ENCODE measurements at places on chromosomes 13 and 19. TPM values are rescaled to one million over a fixed set of nuclear protein-coding genes. Genes with fewer than 3 reads are reported as not detected.

- H3K36me3 ChIP-seq, result peaks cover 23% of the 10 kb centered on the region
- peaks cover 6% of the 10 kb centered on the region for H3K4me1 ChIP-seq
- peak overlapping the region; percentile 7 for H3K27ac ChIP-seq
- no peak for DNase-seq
- H3K4me3 ChIP-seq, result peak overlapping the region; percentile 89
- H3K27me3 ChIP-seq, result no peaks in the 10 kb centered on the region
Measured at GRCh38 chr19:17555929-17556813, 722 bp downstream of the COLGALT1 start.

DNA sequence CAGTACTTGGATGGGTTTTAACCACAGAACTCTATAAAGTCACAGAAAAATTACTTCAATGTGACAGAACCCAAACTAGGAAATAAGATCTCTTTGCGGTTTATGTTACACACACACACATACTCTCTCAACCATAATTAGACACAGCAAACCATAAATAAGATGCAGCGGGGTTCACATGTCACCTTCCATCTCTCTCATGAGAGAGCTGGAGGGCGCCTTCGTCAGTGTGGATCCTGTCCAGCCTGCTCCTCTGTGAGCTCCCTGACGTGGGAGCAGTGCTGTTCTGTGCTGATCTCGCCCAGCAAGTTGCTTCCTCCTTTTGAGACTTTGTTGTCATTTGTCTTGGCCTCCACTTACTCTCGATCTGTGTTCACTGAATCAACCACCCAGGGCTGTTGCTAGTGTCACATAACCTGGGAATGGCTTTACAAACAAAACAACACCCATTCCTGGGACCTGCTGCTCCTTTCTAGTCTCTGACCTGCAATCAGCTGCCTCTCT lies 204.9 kb upstream of the KL start:
- DNase-seq, result no peak
- H3K36me3 ChIP-seq, result no peaks in the 10 kb centered on the region
- no peaks in the 10 kb centered on the region for H3K4me1 ChIP-seq

DNA sequence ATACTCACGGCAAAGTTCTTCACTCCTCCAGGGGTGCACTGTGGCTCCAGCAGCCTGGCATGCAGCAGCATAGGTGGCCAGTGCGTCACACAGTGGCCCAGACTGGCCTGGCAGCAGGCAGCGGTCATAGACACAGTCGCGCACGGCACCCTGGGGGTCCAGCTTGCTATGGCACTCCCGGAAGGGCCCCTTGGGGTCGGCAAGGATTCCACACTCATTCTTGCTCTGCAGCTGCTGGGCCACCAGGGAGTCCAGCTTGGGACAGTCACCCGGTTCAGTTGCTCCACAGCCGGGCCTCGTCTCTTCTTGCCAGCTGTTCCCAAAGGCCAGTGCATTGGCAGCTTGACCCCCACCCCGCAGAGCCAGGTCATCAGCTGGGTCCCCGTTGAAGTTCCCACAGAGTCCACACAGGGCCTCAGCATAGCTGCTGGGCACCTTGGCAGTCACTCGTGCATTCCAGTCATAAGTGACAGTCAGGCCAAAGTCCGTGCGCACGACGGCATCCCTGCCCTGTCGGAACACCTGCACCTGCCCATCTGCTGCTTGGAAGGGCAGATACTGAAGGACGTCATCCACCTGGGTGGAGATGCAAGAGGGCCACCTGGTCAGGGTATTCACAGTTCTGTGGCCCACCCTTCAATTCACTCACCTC lies 20.6 kb downstream of the FCGBP start:
- H3K36me3 ChIP-seq, result no peaks in the 10 kb centered on the region
- H3K27ac ChIP-seq, result no peak overlapping the region
- no peak for DNase-seq
- H3K4me1 ChIP-seq, result no peaks in the 10 kb centered on the region

DNA sequence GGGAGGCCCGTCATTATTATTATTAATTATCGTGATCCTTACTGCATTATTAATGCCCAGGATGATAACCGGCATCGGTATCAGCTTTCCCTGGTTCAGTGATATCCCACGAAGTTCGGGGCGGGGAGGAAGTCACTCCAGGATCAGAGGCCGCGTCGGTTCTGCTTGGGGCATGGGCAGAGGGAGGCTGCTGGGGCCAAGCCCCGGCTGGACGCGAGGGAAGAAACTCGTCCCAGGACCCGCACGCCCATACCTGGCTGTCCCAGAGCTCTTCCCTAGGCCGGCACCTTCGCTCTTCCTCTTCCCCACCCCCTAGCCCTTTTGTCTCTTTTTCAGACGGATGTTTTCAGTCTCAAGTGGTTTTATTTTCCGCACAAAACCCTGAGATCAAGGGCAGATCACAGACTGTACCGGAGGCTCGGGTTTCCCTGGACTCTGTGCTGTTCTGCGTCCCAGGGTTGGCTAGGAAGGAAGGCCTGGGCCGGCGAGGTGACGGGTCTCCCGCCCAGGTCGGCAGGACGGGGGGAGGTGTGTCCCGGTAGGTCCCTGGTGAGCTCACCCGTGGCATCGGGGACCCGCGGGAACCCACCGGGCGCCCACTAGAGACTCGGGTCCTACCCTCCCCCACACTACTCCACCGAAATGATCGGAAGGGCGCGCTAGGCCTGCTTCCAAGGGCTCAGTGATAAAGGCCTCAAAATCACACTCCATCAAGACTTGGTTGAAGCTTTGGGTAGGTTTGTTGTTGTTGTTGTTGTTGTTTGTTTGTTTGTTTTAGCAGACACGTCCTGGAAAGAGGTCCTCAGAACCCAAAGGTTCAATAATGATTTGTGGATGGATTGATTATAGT lies 7.9 kb downstream of the ZIC2 start:
- no peak overlapping the region for H3K27ac ChIP-seq

DNA sequence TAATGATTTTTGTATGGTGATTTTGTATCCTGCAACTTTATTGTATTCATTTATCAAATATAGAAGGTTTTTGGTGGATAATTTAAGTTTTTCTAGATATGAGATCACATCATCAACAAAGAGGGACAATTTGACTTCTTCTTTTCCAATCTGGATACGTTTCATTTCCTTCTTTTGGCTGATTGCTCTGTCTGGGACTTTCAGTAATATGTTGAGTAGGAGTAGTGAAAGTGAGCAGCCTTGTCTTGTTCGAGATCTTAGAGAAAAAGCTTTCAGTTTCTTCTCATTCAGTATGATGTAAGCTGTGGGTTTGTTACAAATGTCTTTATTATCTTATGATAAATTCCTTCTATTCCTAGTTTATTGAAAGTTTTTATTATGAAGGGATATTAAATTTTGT lies 352.0 kb upstream of the DACH1 start:
- H3K4me1 ChIP-seq, result no peaks in the 10 kb centered on the region
- DNase-seq, result no peak

DNA sequence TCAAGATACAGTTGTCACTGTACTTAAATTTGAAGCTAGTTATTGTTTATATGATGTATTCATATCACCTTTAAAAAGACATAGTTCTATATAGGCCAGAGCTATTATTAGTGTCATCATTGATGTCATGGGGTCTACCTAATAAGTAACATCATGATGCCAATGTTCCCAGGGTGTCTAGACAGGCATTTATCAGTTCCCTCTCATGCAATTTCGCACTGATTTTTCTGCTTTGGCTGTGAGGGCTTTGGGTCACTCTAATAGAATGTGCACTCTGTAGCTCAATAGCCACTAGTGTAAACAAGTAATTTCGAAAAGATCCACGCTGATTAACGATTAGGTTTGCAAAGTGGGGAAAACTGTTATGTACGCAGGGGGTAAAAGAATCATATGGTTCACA lies 1651.3 kb downstream of the SLITRK5 start:
- no peaks in the 10 kb centered on the region for H3K36me3 ChIP-seq
- no peak overlapping the region for H3K4me3 ChIP-seq
- H3K27me3 ChIP-seq, result no peaks in the 10 kb centered on the region
- H3K27ac ChIP-seq, result no peak overlapping the region

GRCh38 chr13:29369060-29369743 lies 226.3 kb downstream of the SLC7A1 start:
- DNase-seq, result no peak
- no peaks in the 10 kb centered on the region for H3K27me3 ChIP-seq
- H3K4me1 ChIP-seq, result no peaks in the 10 kb centered on the region
- no peaks in the 10 kb centered on the region for H3K36me3 ChIP-seq
- H3K27ac ChIP-seq, result no peak overlapping the region
- no peak overlapping the region for H3K4me3 ChIP-seq

DNA sequence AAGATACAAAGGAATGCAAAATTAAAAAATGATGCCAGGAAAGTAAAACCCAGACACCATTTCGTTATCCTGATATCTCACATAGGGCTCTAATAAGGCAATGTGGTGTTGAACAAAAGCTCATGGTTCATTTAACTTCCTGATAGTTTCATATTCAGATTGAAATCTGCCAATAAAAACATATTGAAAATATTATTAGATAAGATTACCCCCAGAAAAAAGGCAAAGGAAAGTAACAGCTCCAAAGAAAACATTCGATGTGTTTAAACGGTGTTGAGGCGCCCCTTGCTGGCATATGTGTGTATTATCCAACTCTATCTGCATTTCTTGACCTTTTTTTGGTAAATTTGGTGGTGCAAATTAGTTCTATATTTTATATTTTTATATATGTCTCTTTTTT lies 75.9 kb downstream of the ESD start:
- no peaks in the 10 kb centered on the region for H3K27me3 ChIP-seq
- peak; percentile 36 for DNase-seq
- H3K36me3 ChIP-seq, result peaks cover 34% of the 10 kb centered on the region
- H3K4me1 ChIP-seq, result no peaks in the 10 kb centered on the region
- H3K4me3 ChIP-seq, result no peak overlapping the region
- no peak overlapping the region for H3K27ac ChIP-seq

DNA sequence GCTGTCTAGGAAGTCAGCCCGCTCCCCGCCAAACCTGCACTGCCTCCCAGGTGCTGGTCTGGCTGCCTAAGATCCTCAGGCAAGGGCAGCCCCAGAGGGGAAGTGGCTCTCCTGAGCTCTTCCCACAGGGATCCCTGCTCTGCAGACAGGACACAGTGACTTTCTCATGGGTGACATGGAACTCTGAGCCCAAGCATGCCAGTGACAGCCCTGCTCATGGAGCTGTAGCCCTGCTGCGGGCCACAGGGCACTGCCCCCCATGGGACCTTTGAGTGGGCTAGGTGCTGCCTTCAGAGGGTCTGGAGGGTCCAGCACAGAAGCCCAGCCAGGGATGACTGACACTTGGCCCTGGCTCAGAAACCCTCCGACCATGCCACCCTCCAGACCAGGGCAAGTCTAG lies 109.1 kb downstream of the TUBA3C start:
- H3K4me1 ChIP-seq, result no peaks in the 10 kb centered on the region
- no peaks in the 10 kb centered on the region for H3K36me3 ChIP-seq
- DNase-seq, result no peak
- H3K27me3 ChIP-seq, result no peaks in the 10 kb centered on the region
- no peak overlapping the region for H3K27ac ChIP-seq
- H3K4me3 ChIP-seq, result no peak overlapping the region

Gene KLHL1
- 0.05 TPM for polyA plus RNA-seq

Gene LGALS14
- 2.0 TPM for polyA plus RNA-seq

GRCh38 chr19:51784922-51785690 lies 9.9 kb upstream of the FPR3 start:
- H3K27me3 ChIP-seq, result no peaks in the 10 kb centered on the region
- no peaks in the 10 kb centered on the region for H3K4me1 ChIP-seq
- H3K4me3 ChIP-seq, result no peak overlapping the region
- no peak overlapping the region for H3K27ac ChIP-seq
- no peak for DNase-seq

Gene CGB1
- not detected for polyA plus RNA-seq

GRCh38 chr19:40191836-40192646 lies 815 bp downstream of the MAP3K10 start:
- H3K27me3 ChIP-seq, result peaks cover 27% of the 10 kb centered on the region
- no peak overlapping the region for H3K27ac ChIP-seq
- peaks cover 5% of the 10 kb centered on the region for H3K4me1 ChIP-seq
- no peaks in the 10 kb centered on the region for H3K36me3 ChIP-seq

GRCh38 chr19:7421941-7422744 lies 66.7 kb downstream of the PEX11G start:
- no peaks in the 10 kb centered on the region for H3K27me3 ChIP-seq
- no peaks in the 10 kb centered on the region for H3K4me1 ChIP-seq
- H3K36me3 ChIP-seq, result peaks cover 73% of the 10 kb centered on the region

GRCh38 chr19:29855741-29856500 lies 44.1 kb downstream of the CCNE1 start:
- H3K4me3 ChIP-seq, result no peak overlapping the region
- DNase-seq, result no peak
- H3K27ac ChIP-seq, result no peak overlapping the region
- no peaks in the 10 kb centered on the region for H3K4me1 ChIP-seq
- no peaks in the 10 kb centered on the region for H3K27me3 ChIP-seq

Gene LYPD3
- polyA plus RNA-seq, result 34.2 TPM

DNA sequence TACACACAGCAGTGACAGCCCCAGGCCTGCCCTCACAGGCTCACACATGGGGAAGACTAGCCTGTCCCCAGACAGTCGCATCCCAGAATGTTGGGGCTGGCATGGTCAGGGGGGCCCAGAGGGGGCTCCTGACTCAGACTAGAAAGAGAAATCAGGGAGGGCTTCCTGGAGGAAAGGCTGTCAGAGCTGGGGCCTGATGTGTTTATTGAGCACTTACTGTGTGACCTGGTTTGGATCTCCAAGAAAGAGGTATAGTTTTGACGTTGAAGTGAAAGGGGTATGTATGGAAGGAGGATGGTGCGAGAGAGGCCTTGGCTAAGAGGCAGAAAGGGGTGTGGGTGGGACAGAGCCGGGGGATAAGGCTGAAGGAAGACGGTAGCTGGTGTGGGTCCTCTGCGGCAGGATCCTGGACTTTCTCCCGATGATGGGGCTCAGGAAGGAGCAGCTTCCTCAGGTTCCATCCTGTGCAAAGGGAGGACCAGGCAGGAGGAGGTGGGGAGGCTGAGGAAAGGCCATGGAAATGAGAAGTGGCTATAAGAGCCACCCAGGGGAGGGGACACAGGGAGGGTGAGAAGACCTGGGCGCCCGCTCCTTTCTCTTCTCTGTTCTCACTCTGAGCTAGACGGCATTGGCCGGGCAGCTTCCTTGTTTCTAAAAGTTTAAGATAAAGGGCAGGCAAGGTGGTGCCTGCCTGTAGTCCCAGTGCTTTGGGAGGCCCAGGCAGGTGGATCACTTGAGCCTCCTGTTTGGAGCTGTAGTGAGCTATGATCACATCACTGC lies 16.1 kb upstream of the BCL3 start:
- no peak overlapping the region for H3K27ac ChIP-seq
- H3K36me3 ChIP-seq, result no peaks in the 10 kb centered on the region
- H3K4me1 ChIP-seq, result peaks cover 2% of the 10 kb centered on the region
